ENCODE measurements at places on chromosomes 12 and 14.

- no peak for DNase-seq
Measured at GRCh38 chr14:24381363-24382063, 13.5 kb downstream of the NFATC4 start.

DNA sequence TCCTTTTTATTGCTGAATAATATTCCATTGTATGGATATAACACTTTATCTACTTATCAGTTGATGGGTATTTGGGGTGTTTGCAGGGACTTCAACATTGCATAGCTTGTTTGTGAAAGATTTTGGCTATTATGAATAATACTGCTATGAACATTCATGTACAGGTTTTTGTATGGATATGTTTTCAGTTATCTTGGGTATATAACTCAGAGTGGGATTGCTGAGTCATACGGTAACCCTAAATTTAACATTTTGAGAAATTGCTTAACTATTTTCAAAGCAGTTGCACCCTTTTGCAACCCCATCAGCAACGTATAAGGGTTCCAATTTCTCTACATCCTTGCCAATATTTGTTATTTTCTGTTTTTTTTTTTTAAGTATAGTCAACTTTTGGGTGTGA is 27.3 kb upstream of the HELB start:
- no peak for DNase-seq

GRCh38 chr12:44510510-44510909 is 365.6 kb downstream of the NELL2 start:
- DNase-seq: no peak

- no peak for DNase-seq
Measured at GRCh38 chr14:35284506-35284905, 7.7 kb upstream of the PSMA6 start.

DNA sequence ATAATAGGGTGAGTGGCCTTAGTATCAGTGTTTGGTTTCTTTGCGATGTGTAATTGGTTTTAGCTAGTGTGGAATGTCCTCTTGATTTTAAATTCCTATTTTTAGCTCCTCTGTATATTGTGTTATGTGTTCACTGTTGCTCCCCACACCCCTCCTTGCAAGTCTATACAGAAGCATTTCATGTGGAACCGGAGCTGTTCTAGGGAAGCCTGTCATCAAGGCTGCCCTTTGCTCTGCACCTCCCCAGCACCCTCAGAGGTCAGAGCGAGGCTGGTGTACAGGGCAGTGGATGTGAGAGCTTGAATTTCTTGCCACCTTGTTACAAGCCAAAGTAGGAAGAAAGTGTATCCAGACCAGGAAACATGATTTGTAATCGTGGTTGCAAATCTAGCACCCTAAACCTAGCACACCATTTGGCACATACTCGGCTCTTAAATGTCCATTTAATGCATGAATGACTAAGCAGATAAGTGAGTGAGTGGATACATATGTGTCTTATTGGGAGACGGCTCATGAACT is 376.8 kb downstream of the RGS6 start:
- no peak for DNase-seq

GRCh38 chr12:97173688-97174410 is 266.8 kb downstream of the NEDD1 start:
- no peak for DNase-seq

GRCh38 chr12:122085591-122085990 is 7.0 kb downstream of the MLXIP start:
- DNase-seq: no peak

DNA sequence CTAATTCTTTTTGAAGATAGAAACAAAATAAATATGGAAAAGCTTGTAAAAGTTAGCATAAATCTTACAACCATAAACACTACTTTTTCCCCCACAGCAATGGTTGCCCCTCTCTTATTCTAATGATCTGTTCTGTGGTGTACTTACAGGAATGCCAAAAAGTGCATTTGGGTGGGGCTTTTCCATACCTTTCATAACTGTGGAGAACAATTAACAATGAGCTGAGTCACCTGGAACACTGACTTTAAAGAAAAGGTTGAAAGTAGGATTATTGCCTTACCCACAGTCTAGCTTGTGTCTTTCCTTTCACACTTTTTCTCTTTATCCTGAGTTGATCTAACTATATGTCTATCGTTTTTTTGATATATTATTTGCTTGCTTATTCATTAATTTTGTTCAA is 86.9 kb downstream of the TPH2 start:
- no peak for DNase-seq

DNA sequence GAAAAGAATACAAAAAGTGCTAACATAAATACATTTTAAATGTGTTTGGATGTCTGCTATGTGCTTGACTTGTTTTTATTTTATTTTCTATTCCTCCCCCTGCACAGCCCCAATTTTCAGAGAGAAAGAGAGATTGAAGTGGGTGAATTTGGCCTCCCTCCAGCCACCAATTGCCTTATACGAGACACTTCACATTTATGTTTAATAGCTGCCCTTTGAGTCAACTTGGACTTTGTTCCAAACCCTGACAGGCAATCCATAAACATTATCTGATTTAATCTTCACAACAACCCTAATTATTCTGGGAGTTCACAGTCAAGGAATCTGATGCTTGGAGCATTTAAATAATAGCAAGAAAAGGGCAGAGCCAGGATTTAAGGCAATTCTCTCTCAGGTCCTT is 161.7 kb downstream of the SLC15A4 start:
- no peak for DNase-seq

- DNase-seq: no peak
Measured at GRCh38 chr12:67942724-67943123, 46.5 kb upstream of the IFNG-AS1 start.

GRCh38 chr12:122980183-122981035 is at the start of gene ARL6IP4:
TSS of gene ARL6IP4 (plus strand) at chr12:122980681. CDS start at chr12:122981140, 459 bp downstream.
- DNase-seq: peak; percentile 69

DNA sequence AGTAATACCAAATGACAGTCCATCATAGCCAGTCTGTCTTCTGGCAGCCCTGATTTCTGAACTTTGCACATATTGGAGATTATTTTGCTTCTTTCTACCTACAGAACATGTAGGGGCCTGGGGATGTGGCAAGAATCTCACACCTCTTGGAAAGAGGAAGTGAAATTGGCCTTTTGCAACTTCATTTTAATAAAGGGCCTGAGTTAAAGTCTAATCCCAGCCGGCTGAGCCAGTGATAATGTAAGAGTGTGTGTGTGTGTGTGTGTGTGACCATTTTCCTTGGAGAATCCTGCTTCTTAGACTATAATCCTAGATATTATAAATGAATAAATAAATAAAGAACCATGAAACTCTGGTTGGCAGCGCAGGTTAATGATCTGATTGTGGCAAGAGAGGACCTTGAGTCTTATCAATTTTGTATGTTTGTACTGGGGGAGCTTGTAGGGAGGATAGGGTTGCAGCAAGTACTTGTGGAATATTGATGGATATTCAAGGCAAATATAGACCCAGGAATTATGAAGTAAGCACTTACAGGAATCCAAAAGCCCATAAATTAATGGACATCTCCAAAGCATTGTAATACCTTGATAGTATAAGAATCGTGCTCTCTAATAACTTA is 233.2 kb upstream of the AMIGO2 start:
- DNase-seq: no peak

GRCh38 chr12:69905801-69906200 is 80.8 kb downstream of the MYRFL start:
- no peak for DNase-seq

- no peak for DNase-seq
Measured at GRCh38 chr12:88401155-88401554, 179.1 kb downstream of the KITLG start.

DNA sequence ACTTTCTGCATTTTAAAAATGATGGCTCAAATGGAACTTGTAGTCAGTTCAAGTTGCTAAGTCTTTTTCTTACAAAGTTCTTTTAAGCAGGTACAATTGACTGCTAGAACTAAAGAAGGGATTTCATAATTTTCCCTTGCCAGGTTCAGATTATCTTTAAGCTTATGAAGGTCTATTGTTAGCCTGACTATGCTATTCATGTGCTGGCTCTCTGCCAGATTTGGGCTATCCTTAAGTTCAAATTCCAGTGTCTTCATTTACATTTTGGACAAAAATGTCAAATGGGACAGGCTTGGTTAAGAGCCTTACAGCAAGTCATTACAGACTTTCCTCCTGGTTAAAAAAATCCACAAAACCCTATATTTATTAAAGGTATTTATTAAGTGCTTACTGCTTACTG is 42.3 kb downstream of the INSM2 start:
- DNase-seq: no peak

DNA sequence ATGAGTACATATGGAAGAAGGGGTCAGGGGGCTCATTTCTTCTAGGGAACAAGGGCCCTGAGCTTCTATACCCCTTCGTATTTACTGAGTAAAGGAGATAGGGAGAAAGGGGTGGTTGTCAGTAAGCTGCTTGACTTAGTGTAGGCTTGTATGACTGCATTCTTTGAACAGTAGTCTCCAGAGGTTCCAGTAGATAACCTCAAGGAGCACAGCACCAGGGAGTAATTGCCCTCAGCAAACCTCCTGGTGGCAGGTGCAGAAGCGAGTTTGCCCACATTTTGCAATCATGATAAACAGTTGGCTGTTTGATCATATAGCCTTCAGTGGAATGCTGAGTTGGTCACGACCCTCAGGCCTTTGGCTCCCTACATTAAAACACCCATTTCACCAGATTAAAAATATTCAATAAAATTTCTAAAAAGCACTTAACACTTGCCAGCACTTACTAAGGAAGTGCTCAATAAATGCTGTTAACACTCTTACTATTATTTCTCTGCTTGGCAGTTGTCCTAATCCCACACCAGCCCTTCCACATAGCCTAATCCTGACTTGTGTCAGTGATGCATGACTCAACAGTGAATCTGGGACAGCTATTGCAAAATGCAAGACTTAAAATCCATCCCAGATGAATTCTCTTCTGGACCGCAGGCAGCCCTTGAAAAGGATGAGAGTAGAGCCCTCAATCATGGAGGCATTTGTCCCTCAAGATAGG is 3.7 kb upstream of the DHRS4L2 start:
- no peak for DNase-seq

- DNase-seq: no peak
Measured at GRCh38 chr12:114284041-114284440, 121.9 kb downstream of the TBX5 start.

- DNase-seq: no peak
Measured at GRCh38 chr12:84165998-84166571, 746.5 kb downstream of the SLC6A15 start.

GRCh38 chr12:32454075-32454474 is 54.7 kb downstream of the FGD4 start:
- DNase-seq: no peak

- no peak for DNase-seq
Measured at GRCh38 chr12:100926669-100927248, 132.2 kb downstream of the ANO4 start.

GRCh38 chr12:101746196-101746595 is 6.9 kb upstream of the SYCP3 start:
- no peak for DNase-seq

DNA sequence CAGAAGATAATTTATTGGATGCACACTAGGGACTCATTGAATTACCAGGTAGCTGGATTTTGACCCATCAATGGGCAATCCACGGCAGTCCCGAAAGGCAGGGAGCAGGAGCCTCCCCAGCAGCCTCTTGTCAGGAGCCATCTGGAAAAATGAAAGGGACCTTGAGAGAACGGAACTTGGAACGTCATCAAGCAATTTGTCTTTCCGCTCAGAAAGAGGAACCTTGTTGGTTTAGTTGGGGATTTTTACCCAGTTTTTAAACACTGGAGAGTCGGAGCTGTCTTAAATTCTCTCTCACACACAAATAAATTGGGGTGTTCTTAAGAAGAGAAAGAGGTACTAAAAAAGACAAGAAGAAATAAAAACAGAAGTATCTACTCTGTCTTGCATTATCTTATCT is 1351.7 kb upstream of the TMEM132C start:
- DNase-seq: no peak

- no peak for DNase-seq
Measured at GRCh38 chr12:121796855-121797751, 3.6 kb upstream of the RHOF start.

- no peak for DNase-seq
Measured at GRCh38 chr14:72525087-72525915, 368.6 kb downstream of the DPF3 start.

DNA sequence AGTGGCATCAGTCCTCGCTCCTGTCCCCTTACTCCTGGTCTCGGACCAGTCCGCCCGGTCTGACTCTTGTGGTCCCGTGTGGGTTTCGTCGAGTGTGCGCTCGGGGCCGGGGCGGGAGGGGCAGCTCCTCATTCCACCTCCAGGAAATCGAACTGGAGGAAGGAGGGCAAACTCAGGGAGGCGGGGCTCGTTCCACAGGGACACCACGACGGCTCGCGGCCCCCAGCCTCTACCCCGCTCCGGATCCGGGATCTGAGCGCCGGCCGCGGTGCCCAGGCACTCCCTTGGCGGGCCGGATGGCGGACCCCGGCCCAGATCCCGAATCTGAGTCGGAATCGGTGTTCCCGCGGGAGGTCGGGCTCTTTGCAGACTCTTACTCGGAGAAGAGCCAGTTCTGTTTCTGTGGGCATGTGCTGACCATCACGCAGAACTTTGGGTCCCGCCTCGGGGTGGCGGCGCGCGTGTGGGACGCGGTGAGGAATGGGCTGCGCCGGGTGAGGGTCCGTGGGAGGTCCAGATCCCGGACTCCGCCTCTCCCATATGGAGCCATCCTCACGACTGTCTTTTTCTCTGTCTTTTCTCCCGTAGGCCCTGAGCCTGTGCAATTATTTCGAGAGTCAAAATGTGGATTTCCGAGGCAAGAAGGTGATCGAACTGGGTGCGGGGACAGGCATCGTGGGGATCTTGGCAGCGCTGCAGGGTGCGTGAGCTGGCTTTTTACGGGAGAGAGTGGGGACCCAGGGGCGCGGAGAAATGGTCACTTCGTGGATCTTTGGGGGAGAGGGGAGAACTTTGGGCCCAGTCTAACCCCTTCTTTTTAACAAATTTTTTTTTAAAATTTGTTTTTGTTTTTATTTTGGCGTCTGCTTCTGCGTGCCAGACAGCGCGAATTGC is at the start of gene EEF1AKMT3:
Gene EEF1AKMT3 (plus strand): TSS at position 186 of the 894 bp plus-strand sequence. CDS start 111 bp downstream, at position 297.
- DNase-seq: no peak

- DNase-seq: no peak
Measured at GRCh38 chr12:54587315-54587873, 1.1 kb downstream of the PPP1R1A start.

All from activated naive CD4-positive, alpha-beta T cell treated with anti-CD3 and anti-CD28 coated beads, Interleukin-2, amount 50 U/mL, for 16 hours (primary cell).